Progenitor cell of endocrine pancreas (in vitro differentiated cells): ENCODE measurements at places on chromosomes 1 and 21. TPM values are rescaled to one million over a fixed set of nuclear protein-coding genes. Genes with fewer than 3 reads are reported as not detected.
A peak's percentile ranks its signal among the peaks of the same experiment; 100 is the strongest.

DNA sequence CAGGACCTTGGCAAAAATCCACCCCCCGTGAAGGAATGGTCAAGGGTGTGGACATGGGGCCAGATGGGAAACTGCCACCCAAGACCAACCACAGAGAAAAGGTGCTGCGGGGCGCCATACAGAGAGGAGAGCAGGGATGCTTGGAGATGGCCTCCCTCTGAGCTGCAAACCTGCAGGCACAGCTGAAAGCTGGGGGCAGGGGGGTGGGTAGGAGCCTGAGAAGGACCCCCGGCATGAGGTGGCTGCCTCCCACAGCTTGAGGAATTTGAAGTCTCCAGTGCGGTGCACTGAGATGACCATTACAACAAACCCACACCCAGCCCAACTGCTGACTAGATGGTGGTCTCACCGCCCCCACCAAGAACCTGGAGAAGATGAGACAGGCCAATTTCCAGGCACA, 84.8 kb downstream of the WDR4 start:
- no peak for DNase-seq
- H3K27me3 ChIP-seq: peaks cover 5% of the 10 kb centered on the region
- no peak overlapping the region for H3K27ac ChIP-seq
- peaks cover 15% of the 10 kb centered on the region for H3K4me1 ChIP-seq
- no peak overlapping the region for H3K4me3 ChIP-seq

GRCh38 chr1:153617663-153618062, 1.5 kb upstream of the S100A14 start:
- H3K4me3 ChIP-seq: no peak overlapping the region
- H3K4me1 ChIP-seq: peaks cover 7% of the 10 kb centered on the region
- H3K36me3 ChIP-seq: peaks cover 8% of the 10 kb centered on the region
- no peak overlapping the region for H3K27ac ChIP-seq

ZSWIM5 gene
- 8.5 and 9.2 TPM in 2 replicates for total RNA-seq

AKNAD1 gene
- not detected in 2 replicates for total RNA-seq

GJC2 gene
- total RNA-seq: 1.7 and 2.1 TPM in 2 replicates

DNA sequence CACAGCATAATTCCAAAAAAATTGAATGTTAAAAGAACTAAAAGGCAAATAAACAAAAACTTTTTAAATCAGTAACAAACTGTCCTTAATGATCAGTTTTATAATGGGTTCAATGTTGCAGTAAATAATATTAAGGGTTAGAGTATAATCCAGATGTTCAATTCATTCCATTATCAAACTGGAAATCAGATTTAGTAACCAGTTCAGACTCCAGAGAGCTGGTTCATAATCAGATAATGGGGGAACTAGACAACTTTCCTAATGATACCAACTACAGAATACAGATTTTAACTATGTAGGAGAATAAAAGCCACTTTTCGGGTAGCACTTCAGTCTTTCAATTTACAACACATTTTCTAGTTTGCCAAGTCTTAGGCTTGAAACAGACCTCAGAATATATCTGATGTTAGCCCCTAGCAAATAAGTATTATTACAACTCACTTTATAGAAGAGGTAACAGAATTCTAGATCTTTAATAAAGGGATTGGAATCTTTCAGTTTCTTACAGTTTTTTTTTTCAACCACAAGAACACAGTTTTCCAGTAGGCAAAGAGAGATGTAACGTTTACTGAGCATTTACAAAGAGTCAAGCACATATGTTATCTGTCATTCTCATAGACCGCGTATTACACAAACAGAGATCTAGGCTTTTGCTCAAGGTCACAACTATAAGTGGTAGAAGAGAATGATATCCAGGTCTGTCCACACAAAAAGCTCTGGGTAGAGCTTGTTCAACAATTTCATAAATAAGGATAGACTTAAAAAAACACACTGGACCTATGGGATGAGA, 1.9 kb upstream of the DCAF6 start:
- DNase-seq: no peak
- H3K4me1 ChIP-seq: peaks cover 33% of the 10 kb centered on the region
- H3K27ac ChIP-seq: peak overlapping the region; percentile 100
- peak overlapping the region; percentile 98 for H3K4me3 ChIP-seq

DNA sequence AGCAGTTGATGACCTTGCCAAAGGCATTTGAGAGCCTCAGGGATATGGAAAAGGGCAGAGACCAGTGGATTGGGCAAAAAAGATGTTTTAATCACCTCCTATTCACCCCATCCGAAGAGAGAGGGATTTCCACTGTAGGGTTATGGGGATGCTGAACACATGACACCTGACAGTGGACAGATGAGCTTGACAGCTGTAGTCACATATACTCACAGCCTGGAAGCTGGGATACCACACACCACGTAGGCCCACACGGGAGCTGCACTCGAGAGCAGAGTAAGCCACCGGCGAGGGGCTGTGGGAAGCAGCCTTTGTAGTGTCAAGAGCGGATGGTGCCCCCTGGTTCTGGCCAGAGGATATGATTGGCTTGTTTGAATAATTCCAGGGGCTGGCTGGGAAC, 20.0 kb downstream of the ZBTB40 start:
- peaks cover 14% of the 10 kb centered on the region for H3K4me1 ChIP-seq
- no peaks in the 10 kb centered on the region for H3K36me3 ChIP-seq
- H3K27ac ChIP-seq: no peak overlapping the region
- no peak for DNase-seq

GRCh38 chr1:8903908-8904650, 25.6 kb upstream of the ENO1 start:
- H3K36me3 ChIP-seq: no peaks in the 10 kb centered on the region
- DNase-seq: no peak
- H3K27me3 ChIP-seq: no peaks in the 10 kb centered on the region
- no peak overlapping the region for H3K27ac ChIP-seq
- H3K4me3 ChIP-seq: no peak overlapping the region

DNA sequence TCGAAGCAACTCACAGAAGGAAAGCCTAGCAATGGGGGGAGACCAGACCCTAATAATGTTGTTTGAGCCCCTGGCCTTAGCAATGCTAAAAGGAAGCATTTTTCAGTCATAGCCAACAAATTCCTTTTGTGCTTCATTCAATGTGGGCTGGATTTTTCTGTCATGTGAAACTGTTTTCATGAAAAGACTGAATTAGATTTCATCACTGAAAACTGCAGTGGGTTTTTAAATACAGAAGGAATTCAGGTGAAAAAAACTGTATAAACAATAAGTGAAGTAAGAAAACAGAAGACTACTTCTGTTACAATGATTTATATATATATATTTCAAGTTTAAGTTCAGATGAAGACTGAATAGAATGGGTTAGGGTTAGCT, 204.8 kb downstream of the SMYD3 start:
- H3K4me3 ChIP-seq: no peak overlapping the region
- H3K4me1 ChIP-seq: no peaks in the 10 kb centered on the region
- H3K27me3 ChIP-seq: no peaks in the 10 kb centered on the region
- no peak for DNase-seq

- H3K27ac ChIP-seq: no peak overlapping the region
- no peaks in the 10 kb centered on the region for H3K4me1 ChIP-seq
- no peaks in the 10 kb centered on the region for H3K27me3 ChIP-seq
- no peak overlapping the region for H3K4me3 ChIP-seq
- no peak for DNase-seq
These were observed 21.5 kb downstream of the LTN1 start for GRCh38 chr21:28971171-28971570.

DNA sequence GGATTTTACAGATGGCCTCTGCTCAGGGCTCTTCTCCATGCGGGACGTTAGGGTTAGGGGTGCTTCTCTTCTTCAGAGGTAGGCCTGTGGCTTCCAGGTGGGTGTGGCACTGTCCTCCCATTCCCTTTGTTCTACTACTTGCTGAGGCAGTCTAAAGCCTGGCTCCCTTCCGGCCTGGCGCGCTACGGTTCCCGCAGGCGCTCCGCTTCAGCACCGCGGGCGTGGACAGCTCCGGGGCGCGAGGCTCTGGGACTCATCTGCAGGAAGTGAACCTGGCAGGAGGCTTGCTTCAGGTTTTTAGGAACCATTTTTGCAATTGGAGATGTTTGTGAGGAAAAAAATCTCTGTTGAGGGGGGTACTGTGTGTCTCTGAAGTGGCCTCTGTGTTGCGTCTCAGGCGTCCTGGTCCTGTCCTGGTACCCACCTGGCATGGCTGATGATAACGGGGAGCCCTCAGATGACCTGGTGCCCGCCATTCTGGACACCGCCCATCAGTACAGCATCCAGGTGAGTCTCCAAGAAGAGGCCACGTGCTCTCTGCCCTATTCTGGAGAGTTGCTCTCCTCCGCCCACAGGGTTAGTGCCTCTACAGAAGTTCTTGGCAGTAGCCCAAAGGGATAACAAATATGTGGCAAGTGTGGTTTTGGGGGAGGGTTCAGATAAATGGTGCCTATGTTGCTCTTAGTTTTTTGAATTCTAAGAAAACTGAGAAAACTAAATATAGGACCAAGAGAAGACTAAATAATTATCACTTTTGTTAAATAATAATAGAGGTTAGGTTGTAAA, 1.9 kb downstream of the MANEAL start:
- peaks cover 3% of the 10 kb centered on the region for H3K27me3 ChIP-seq
- DNase-seq: peak; percentile 68
- H3K4me3 ChIP-seq: peak overlapping the region; percentile 74
- peaks cover 7% of the 10 kb centered on the region for H3K36me3 ChIP-seq
- no peak overlapping the region for H3K27ac ChIP-seq

GRCh38 chr21:32331444-32332305, 33.0 kb downstream of the MRAP start:
- H3K4me1 ChIP-seq: no peaks in the 10 kb centered on the region
- no peak overlapping the region for H3K27ac ChIP-seq
- H3K36me3 ChIP-seq: peaks cover 26% of the 10 kb centered on the region
- no peak overlapping the region for H3K4me3 ChIP-seq

FBLIM1 gene
- 101 and 105 TPM in 2 replicates for total RNA-seq

DNA sequence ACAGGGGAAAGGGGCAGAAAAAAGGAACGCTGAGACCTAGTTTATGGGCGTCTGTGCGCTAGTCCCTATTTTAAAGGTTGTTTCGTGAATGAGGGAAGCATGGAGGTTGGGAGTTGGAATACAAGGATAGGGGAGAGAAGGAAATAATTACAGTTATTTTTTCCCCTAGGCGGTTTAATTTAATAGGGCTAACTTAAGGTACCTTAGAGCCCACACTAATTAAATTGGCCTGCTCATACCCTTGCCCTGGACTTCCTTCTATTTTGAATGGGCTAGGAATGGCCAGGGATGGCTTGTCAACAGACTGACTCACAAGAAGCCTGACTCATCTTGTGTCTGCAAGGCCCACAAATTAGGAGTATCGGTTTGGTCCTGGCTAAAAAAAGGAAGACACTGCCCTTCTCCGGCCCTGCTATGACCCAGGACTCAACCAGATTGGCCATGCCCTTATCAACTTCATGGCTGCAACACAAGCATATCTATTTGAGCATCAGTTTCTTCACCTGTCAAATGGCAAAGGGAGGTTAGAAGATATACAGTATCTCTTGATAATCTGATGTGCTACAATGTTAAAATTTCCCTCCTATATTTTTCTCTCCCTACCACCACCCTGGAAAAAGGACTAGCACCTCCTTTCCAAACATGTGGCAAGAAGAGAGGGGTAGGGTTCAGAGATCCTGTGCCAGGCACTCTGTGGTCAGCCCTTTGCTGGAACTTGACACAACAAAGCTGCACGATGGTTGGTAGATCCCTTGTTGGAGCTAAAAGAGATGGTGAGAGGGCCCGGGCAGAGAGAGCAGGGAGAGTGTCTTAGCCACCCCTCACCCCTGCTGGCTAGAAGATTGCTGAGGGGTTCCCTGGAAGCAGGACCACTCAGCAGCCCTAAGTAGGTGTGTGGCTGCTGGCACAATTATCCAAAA, 2.2 kb upstream of the SSBP3 start:
- H3K36me3 ChIP-seq: peaks cover 3% of the 10 kb centered on the region
- DNase-seq: no peak
- H3K4me1 ChIP-seq: peaks cover 41% of the 10 kb centered on the region

MAN1C1 gene
- total RNA-seq: 4.8 and 5.1 TPM in 2 replicates

DNA sequence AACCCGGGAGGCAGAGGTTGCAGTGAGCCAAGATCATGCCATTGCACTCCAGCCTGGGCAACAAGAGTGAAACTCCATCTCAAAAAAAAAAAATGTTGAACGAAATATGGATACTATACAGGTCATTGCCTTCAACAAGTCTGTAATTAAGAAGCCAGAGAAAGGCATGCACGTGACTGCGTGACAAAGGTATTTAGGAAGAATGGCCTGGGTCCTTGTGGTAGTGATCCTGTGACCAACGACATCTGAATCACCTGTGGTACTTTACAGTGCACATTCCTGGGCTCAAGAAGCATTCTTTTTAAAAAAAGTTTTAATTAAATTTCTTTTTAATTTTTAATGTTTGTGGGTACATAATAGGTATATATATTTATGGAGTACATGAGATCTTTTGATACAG, 115.0 kb downstream of the GREM2 start:
- DNase-seq: no peak
- no peak overlapping the region for H3K27ac ChIP-seq
- no peak overlapping the region for H3K4me3 ChIP-seq
- peaks cover 3% of the 10 kb centered on the region for H3K4me1 ChIP-seq
- no peaks in the 10 kb centered on the region for H3K36me3 ChIP-seq

- H3K4me1 ChIP-seq: peaks cover 4% of the 10 kb centered on the region
- DNase-seq: no peak
- no peak overlapping the region for H3K4me3 ChIP-seq
- H3K27me3 ChIP-seq: peaks cover 40% of the 10 kb centered on the region
- no peak overlapping the region for H3K27ac ChIP-seq
- no peaks in the 10 kb centered on the region for H3K36me3 ChIP-seq
These were observed 39.6 kb downstream of the GFI1 start for GRCh38 chr1:92447033-92447681.

DNA sequence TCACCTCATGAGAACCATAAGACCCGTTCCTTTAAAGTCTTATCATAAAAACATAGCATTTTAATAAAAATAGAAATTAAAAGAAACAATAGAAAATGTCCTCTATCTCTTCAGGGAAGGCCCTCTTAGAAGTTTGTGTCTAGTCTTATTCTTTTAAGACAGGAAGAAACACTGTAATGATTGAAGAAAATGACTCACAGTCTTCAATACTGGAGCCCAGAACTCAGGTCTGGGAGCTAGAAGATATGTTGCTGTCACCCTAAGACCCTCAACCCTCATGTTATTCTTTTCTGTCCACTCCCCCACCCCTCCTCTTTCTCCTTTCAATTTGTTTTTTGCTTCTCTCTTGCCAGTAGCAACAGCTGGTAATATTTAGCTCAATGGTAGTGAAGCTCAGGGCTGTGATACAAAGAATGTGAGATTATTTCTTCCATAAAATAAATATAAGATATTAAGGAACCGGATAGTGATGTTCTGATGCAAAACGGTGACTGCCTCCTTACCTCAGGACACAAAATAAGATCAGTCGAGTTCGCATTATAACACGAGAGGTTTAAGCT, 12.0 kb downstream of the DUSP10 start:
- no peak for DNase-seq
- no peak overlapping the region for H3K4me3 ChIP-seq
- no peaks in the 10 kb centered on the region for H3K27me3 ChIP-seq
- H3K27ac ChIP-seq: no peak overlapping the region
